ENCODE measurements at places on chromosomes 12 and 14.

GRCh38 chr14:22767323-22767589 is 768 bp downstream of the OXA1L start:
- DNase-seq = no peak

- no peak for DNase-seq
Measured at GRCh38 chr12:24134092-24134491, 184.6 kb upstream of the SOX5 start.

GRCh38 chr12:6964605-6965025 is 5.8 kb downstream of the PHB2 start:
- no peak for DNase-seq

DNA sequence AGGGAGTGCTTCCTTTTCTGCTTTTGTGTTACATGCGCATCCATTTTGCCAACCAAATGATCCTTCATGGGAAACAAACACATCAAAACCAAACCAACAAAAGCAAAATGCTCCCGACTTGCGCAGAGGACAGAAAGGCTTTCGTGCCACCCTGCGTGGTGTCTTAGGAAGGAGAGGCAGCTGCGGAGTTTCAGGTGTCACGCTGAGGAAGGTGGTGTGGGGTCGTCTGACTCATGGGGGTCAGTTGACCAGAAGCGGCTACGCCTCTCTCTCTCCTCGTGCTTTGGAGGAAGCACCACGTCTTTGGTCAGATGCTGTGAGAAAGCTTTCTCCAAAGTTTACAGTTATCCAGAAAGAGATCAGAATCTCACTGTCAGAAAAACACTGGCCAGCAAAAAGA is 7.9 kb downstream of the EMP1 start:
- no peak for DNase-seq

- DNase-seq = no peak
Measured at GRCh38 chr12:19576506-19577280, 137.4 kb downstream of the AEBP2 start.

DNA sequence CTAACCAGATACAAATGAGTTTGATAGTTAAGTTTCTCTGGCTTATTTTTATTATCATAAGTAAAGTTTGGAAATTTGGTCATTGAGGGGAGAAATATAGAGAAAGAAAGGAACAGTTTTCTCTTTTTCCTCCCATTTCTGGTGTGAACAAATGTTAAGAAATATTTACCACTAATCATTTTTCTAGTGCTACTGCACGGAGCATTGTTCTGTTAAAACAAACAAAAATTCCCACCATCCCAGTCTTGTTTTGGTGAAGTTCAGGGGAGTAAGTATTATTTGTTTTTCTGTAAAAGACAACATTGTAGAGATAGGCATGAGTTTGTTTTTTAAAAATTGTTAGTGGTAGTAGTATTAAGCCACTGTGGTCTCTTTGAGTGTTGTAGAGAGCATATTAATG is 135.3 kb downstream of the FGD4 start:
- no peak for DNase-seq

GRCh38 chr12:94767956-94768355 is 117.6 kb upstream of the TMCC3 start:
- DNase-seq = no peak

DNA sequence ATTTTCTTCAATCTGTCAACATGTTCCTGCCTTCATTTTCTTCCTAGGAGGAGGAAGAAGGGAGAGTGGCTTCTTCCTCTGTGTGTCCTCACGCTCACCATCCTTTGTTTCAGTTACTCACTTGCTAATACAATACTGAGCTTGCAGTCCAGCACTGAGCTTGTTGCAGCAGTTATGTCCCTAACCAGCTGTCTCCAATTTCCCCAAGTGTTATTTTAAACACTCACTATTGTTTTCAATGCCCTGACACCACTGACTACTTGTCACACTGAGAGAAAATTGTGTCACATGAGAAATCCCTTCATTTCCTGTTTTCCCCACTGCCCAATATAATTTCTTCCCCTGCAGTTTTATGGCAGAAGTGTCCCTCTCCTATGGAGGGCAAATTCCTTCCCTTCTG is 53.4 kb downstream of the HSD17B6 start:
- DNase-seq = no peak
